Activated CD4-positive, alpha-beta T cell treated with anti-CD3 and anti-CD28 coated beads, Interleukin-2, Interleukin-4, amounts not matched to agents 100 ng/mL and 50 ng/mL, durations not matched to agents 16 hours and 8 hours (primary cell): ENCODE measurements at places on chromosomes 3 and 15.
A peak's percentile ranks its signal among the peaks of the same experiment; 100 is the strongest.

- DNase-seq = no peak
Observed at GRCh38 chr15:25600751-25601150, 161.9 kb upstream of the UBE3A start.

GRCh38 chr3:127456471-127457093 is 134.0 kb downstream of the TPRA1 start:
- DNase-seq = no peak

DNA sequence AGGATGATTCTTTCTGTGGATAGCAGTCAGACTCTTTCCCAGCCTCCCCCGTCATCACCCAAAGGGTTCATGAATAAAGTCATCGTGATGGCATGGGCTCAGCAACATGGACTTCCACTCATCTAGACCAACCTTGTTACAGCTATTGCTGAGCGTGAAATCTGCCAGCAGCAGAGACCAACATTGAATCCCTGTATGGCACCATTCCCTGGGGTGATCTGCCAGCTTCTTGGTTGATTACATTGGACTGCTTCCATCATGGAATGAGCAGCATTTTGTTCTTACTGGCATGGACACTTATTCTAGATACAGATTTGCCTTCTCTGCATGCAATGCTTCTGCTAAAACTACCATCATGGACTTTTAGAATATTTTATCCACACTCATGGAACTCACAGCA is 195.6 kb upstream of the AZI2 start:
- no peak for DNase-seq

DNA sequence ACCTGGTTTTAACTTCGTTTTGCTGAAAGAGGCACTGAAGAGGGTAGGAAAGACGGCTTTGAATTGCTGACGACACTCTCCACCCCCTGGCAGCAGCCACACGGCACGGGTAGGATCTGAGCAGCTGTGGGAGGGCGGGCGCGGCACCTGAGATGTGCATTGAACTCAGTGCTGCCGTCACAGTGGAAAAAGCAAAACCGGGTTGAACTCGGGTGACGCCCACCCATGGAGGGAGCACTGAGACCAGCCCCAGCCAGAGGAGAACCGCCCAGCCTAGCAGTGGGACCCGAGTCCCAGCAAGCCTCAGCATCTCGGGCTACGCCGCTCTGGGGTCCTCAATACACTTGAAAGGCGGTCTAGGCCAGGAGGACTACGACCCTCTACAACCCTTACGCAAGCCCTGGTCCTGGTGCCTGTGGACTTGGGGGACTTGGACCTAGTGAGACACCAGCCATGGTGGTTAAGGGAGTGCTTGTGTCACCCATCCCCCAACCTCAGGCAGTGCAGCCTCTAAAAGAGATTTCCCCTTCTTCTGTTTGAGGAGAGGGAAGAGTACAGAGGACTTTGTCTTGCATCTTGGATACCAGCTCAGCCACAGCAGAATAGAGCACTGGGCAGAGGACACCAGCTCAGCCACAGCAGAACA is 50.0 kb upstream of the RPL35A start:
- DNase-seq = no peak

DNA sequence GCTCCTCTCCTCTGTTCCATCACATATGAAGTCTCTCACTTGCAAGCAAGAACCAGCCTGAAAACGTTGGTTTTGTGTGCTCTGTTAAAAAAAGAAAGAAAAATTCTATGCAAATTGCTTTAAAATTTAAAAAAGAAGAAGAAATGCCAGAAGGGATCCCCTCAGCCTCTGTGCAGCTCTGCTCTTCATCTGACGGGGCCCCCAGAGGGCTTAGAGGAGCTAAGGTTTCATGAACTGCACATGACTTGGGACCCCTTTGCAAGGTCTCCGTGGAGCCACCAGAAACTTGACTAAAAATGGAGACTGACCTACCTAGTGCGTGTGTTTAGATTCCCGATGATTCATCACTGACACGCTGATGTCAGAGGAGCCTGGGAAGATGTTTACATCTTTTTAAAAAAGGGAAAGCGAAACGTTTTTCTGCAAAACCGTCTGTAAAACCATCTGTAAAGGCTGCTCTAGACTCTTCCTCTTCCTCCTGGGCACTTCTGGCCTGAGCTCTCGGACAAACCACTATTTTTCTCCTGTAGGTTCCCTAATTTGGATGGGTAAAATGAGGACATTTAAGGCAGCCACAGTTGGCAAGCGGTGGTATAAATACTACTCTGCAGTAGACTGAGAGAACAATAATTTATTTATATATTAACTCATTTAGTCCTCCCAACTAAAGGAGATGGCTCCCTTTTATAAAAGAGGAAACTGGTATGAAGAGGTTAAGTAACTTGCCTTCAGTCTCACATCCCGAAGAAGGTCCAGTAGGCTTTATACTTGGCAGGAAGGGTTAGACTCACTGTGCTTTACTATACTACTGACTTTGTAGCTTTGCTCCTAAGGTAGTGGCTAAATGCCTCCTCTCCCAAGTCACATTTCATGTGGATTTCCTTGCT is 67.2 kb upstream of the POLG start:
- DNase-seq = no peak

- DNase-seq = no peak
Observed at GRCh38 chr15:53437985-53438841, 321.2 kb downstream of the WDR72 start.

DNA sequence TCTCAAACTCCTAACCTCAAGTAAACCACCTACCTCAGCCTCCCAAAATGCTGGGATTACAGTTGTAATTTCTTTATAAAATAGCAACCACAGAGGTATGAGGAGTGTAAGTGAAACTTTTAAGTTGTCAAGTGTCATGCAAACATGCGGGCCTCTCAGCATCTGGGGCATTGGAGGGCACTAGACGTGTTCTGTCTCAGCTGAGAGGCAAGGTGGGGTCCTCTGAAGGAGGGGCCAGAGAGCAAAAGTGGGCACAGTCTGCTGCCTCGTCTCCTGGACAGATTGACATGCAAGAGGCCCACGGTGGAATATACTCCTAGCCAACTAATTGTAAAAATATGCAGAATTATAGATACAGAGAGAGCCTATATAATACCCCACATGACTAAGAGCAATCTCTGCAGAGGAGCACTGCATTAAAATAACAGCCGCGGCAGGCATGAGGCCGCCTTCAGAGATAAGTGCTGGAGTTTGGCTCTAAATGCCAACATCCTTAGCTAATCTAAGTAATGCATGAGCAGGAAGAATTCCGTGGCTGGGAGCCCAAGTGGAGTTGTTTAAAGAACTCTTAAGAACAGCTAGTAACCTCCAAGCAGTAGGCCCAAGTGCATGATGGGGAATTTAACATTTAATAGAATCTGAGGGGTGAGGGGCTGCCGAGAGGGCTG is 87.8 kb upstream of the RNU6-1 start:
- DNase-seq = no peak

DNA sequence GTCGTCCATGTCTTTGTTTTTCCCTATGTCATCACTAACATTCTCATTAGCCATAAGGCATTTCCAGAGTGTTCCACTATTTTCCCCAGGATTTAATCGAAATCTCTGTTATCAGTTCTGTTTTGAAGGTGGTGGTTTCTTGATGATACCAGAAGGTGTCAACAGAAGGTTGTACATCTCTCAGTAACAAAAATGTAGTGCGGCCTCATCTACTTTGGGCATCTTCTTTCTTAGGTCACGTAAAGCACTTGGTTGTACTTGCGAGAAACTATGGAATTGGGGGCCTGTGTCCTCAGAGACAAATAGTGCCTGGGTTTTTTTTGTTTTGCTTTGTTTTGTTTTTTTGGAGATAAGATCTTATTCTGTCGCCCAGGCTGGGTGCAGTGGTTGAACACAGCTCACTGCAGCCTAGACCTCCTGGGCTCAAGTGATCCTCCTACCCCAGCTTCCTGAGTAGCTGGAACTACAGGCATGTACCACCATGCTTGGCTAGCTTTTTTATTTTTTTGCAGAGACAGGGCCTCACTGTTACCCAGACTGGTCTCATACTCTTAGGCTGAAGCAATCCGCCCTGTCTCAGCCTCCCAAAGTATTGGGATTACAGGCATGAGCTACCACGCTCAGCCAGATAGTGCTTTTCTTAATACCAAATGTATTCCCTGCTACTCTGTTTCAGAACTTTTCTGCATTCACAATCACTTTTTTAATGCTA is 61.2 kb upstream of the FURIN start:
- no peak for DNase-seq

DNA sequence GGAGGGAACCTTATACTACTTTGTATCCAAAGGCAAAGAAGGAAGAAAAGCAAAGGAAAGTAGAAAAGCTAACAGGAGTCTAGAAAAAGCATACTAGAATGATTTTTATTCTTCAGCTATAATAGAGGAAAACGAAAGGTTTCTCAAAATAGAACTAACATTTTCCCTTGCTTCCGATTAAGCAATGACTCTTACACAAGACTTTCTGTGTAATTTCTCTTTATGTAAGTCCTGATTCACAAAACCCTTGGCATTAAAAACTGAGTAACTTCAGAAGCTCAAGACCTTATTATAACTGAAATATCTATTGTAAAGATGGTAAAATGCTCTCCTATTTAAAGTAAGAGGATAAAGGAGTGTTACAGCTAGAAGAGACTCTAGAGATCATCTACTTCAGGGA is 97.4 kb downstream of the DTWD1 start:
- DNase-seq = no peak

DNA sequence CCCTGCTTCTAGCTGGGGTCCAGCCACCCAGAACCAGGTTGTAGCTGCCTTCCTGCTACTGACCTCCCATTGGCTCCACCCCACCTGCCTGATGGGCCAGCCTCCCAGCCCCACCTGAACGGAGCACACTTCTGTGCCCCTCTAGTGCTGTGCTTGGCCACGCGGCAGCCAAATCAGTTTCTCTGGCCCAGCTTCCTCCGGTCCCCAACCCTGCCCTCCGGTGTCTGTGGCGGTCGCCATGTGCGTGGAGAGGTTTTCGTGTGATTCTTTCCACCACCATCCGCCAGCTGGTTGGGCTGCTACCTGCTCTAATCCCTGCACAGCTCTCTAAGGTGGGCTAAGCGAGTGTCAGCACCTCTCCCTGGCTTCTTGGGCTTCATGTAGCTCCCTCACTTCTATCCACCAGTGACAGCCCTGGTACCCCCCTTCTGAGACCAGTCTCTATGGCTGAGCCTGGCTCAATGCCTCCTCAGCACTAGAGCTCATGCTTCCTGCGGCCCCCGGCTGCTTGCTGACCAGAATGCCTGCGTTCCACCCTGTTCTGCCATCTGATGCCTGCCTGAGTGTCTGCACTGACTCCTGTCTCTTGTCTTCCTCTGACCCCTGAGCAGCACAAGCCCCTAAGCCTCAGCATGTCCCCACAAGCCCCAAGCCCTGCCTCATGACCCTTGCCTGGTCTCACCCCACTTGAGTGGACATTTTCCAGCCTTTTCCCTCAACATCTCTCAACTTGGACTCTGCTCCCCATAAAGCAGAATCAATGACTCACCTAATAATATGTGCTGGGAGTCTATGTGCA is 23.2 kb upstream of the MAGEF1 start:
- DNase-seq = no peak

- DNase-seq = no peak
Observed at GRCh38 chr3:7615043-7615442, 754.1 kb downstream of the GRM7 start.

DNA sequence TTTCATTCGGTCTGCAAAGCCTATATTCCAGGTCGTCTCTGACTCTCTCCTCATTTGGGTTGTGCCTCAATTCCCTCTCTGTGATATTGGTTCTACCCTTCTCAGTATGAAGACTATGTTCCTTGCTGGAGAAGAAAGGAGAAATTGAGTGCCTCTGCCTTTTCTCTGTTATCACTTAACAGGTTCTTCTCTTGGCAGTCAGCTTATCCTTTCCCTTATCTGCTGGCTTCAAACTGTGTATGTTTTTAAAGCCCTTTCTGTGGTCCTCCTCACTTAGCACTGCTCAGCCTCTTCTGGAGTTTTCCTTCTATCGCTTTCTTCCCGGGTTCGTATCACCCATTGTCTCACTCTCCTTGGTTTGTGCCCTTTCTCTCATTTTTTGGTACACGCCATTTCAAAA is 65.3 kb upstream of the FSTL1 start:
- no peak for DNase-seq

DNA sequence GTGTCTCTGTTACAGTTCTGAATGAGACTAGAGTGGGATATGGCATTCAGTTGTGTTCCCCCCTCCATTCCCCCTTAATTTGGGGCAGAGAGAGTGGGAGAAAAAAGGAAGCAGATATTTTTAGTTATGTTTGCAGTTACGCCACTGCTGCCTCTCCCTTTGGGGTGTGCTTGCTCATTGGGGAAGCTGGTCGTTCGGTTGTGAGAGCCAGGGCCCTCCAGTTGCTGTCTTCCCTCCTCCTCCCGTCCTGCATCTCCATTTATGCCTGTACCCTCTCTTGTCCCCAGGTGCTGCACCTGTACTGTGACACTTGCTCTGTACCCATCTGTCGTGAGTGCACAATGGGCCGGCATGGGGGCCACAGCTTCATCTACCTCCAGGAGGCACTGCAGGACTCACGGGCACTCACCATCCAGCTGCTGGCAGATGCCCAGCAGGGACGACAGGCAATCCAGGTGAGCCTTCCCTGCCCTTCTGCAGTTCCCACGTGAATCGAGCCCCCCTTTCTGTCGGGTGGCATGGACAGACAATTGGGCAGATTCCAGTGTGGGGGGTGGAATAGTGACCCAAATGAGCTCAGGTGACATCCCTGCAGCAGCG is 55.8 kb downstream of the TRIM71 start:
- no peak for DNase-seq

DNA sequence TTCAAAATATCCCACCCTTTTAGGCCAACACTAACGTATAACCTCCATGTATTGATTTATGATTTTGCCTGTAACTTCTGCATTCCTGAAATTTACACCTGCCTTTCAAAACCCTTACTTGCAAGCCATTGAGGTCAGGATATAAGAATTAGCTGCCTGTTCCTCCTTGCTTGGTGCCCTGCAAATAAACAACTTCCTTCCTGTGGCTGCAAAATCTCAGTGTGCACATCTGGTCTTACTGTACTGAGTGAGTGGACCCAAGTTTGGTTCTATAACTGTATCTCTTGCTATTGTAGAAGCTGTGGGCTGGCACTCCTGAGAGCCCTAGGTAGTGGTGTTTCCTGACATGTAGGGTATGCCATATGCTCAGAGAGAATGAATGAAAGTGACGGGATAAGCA is 191.1 kb upstream of the RASGRP1 start:
- DNase-seq = no peak

DNA sequence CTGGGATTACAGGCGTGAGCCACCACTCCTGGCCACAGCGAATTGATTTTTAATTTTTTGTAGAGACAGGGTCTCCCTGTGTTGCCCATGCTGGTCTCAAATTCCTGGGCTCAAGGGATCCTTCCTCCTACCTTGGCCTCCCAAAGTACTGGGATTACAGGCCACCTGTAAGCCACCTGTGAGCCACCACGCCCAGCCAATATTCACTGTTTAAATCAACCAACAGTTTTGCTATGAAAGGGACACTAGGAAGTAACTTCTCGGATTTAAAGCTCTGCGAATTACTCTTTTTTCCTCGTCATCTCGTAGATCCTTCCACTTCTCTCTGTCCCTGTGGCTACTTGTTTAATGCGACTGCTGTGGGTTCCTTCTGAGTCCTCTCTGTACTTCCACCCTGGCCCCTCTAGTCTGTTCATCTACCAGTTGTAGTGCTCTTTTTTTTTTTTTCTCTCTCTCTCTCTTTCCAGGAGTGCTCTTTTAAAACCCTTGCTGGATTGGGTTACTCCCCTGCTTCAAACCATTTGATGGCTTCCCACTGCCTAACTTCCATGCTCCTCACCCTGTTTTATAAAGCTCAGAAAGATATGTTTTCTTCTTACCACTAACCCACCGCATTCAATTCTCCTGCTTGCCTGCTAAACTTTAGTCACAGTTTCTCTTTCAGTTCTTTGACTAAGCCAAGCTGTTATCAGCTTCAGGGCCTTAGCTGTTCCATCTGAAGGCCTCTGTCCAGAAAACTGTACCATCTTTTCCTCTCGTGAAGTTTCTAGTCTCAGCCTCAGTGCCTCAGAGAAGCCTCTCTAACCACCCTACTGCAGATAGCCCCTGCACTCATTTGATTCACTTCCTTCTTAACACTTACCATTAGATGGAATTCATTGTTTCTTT is 12.4 kb downstream of the RTF1 start:
- DNase-seq = peak; percentile 52
